ENCODE measurements at places on chromosomes 5 and 9.

DNA sequence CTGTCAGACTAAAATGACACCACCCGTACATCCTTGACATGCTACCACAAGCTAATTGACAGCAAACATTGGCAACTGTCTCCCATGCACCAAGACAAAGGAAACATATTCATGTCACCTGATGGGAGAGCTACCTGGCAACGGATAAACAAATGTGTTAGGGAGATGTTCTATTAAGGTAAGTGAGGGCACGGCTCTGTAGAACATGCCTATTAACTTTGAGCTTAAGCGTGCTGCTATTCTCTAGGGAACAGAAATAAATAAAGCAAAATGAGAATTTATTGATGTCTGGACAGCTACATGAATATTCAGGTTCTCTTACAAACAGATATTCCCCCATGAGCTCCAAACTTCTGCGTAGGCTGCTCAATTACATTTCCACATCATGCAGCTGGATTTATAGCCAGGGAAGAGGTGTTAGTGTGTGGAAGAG is 361.4 kb upstream of the RFX3 start:
- DNase-seq: no peak

- DNase-seq: peak; percentile 14
Measured at GRCh38 chr5:61330341-61330844, 1.7 kb upstream of the ZSWIM6 start.

DNA sequence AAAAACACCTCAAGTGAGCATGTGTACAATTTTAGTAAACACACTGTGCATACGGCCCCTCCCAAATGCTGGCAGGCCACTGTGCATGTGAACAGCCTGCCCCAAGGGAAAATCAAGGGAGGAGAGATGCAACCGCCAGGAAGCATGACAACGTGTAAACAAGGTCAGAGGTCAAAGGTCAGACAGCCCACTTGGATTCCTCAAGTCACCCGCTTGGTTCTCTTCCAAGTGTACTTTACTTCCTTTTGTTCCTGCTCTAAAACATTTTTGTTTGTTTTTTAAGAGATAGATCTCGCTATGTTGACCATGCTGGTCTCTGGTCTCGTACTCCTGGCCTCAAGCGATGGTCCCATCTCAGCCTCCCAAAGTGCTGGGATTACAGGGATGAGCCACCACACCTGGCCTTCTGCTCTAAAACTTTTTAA is 126.7 kb upstream of the SHB start:
- no peak for DNase-seq

- no peak for DNase-seq
Measured at GRCh38 chr5:175784230-175784629, 87.1 kb upstream of the CPLX2 start.

GRCh38 chr9:84501587-84501986 is 161.0 kb upstream of the SLC28A3 start:
- DNase-seq: no peak

- DNase-seq: no peak
Measured at GRCh38 chr5:96790961-96791504, 16.7 kb downstream of the ERAP1 start.

DNA sequence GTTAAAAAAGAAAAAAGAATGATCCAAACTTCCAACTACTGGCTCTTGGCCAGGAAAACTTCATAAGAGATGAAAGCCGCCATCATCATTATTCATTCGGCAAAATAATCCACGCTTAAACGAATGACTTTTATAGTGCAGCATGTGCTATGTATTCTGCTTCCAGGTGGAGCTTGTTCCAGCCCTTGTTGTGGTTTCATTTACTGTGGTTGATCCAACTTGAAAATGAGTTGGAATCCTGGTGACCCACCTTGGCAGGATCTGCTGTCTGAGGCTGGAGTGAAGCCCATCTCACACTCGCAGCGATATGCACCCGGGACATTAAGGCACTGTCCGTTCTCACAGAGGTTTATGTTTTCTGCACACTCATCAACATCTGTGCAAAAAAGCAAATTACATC is 209.6 kb downstream of the FBN2 start:
- DNase-seq: no peak

- DNase-seq: no peak
Measured at GRCh38 chr9:35743880-35744518, 5.0 kb downstream of the GBA2 start.

DNA sequence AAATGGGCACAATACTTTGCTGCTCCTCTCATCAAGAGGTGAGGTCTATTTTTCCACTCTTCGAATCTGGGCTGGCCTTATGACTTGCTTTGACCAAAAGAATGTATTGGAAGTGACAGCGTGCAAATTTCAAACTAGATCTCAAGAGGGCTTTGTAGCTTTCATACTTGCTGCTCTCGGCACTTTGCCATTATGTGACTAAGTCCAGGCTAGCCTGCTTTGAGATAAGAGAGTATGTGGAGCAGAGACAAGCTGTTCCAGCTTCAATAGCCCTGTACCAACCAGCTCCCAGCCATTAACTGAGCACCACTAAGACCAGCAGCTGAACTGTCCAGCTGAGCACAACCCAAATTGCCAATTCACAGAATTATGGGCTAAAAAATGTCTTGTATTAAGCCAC is 124.6 kb downstream of the ACER2 start:
- DNase-seq: no peak

DNA sequence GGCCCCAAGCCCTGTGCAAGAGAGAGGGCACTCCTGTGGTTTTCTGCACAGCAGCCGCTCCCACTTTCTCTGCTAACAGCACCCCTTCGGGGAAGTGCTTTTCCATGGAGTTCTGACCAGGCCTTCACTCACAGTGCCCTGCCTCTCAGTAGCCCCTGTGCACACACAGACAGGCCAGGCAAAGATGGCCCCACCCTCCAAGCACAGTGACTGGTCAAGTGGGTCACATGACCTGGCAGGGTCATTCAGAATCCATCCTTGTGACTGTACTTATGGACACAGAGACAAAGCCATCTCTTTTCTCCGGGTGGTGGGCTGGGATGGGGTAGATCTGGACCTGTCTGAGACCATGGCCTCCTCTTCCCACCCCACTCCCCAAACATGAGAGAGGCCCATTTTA is 82.5 kb downstream of the PSD2 start:
- no peak for DNase-seq

GRCh38 chr5:108650997-108651396 is 96.7 kb upstream of the FER start:
- no peak for DNase-seq

GRCh38 chr5:6822556-6823343 is 109.5 kb downstream of the TENT4A start:
- DNase-seq: no peak

GRCh38 chr9:133257465-133257956 is 17.5 kb downstream of the ABO start:
- DNase-seq: no peak

GRCh38 chr5:72282878-72283277 is 37.2 kb downstream of the MRPS27 start:
- no peak for DNase-seq

GRCh38 chr5:55471468-55471867 is 63.3 kb downstream of the PLPP1 start:
- DNase-seq: no peak

GRCh38 chr5:56934325-56934724 is 17.6 kb downstream of the MIER3 start:
- DNase-seq: no peak

DNA sequence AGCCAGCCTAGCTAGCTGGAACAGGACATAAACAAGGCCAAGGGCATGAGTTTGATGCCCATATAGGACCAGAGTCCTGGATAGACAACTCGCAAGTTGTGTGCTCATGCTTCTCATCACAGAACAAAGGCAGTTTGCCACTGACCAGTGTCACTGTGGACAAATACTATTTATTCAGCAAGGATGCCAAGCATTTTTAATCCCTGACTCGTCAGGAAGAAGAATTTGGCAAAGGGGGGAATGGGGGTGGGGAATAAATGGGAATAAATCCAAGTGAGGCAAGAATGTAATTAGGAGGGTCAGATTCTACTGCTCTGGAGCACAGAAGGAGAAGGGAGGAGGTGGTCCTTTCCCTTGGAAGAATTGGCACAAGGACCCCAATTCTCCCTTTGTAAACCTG is 46.8 kb upstream of the ANKRD55 start:
- no peak for DNase-seq

- no peak for DNase-seq
Measured at GRCh38 chr5:163105456-163105855, 331.9 kb upstream of the CCNG1 start.

DNA sequence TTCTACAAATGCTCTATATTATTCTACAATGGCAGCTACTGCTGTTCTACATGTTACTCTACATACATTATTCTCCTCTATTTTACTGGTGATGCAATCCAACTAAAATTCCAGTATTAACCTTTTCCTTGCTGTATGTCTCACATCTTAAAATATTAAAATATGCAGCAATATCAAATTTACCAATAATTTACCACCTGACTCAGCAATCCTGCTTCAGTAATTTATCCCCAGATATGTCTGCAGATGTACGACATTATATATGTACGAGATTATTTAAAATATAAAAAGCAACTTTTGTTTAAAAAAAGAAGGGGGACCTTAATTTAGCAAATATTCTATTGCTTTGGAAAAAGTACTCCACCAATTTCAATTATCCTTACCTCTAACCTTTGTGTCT is 11.6 kb downstream of the KIF3A start:
- DNase-seq: no peak

GRCh38 chr9:27426511-27427271 is 97.4 kb upstream of the IFNK start:
- DNase-seq: no peak

GRCh38 chr5:43386960-43387362 is 25.2 kb downstream of the CCL28 start:
- DNase-seq: no peak

- DNase-seq: no peak
Measured at GRCh38 chr5:141778683-141779082, 96.7 kb upstream of the ARAP3 start.

DNA sequence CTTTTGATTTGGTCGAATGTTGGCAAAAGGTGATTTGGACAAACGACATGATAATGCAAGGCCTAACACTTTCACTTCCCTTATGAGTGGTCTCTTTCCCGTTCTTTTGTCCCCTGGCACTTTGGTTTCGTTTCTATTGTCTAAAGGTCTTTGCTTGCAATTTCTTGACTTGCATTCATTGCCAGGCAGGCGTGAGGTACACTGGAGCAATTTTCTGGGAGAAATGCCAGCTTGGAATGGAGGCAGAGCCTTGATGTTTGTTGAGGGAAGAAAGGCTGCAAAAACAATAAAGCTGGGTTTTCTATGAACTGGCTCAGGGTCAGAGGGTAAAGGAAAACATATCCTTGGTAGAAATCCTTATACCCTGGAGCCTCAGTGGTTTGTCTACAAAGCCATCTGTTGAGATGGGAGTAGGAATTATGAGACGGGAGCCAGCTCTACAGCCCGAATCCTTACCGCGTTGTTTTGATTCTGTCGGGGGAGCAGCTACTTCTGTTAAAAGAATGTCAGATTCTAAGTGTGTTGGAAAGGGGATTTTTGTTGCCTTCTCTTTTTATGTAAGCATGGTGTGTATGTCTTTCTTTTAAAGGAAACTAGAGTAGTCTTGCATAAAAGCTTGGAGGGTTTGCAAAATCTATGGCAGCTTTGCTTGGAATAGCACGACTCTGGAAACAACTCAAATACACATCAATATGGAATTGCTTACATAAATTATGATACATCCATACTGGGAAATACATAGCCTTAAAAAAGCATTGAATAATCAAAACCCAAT is 158.9 kb downstream of the RMI1 start:
- DNase-seq: no peak

DNA sequence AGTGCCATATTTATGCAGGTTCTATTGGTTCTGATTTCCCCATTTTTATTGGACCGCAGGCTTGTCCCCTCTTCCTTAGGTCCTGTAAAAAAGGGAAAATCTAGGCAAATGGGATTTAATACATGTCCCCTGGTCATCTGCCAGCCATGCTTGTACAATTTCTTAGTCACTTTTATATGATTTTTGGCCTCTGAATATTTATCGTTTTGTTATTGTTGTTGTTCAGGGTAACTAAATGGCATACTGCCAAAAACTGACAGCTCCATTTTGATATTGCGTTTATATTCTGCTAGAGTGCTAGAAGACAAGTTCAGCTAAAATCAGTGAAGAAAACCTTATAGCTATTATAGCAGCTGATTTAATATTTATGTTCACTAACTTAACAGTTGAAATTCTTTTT is 770.2 kb upstream of the FAM174A start:
- no peak for DNase-seq

GRCh38 chr5:171736976-171737891 is 48.4 kb upstream of the SMIM23 start:
- no peak for DNase-seq

DNA sequence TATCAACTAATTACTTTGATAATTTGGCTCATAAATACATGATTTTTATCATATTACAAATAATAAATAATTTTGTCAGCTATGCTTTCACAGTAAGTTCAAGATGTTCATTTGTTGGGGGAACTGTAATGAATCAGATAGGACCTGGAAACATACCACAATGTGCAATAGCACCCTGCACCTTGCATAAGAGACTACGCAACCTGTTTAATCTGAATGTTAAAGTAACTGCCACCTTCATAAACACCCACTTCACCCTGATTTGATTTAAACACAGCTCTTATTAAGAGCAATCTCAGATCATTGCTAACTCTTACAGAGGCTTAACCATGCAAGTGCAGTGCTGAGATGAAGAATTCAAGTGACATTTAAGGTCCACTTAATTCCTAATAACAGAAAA is 69.1 kb upstream of the GABRA1 start:
- no peak for DNase-seq

GRCh38 chr5:157559301-157559700 is 16.3 kb downstream of the ADAM19 start:
- no peak for DNase-seq

DNA sequence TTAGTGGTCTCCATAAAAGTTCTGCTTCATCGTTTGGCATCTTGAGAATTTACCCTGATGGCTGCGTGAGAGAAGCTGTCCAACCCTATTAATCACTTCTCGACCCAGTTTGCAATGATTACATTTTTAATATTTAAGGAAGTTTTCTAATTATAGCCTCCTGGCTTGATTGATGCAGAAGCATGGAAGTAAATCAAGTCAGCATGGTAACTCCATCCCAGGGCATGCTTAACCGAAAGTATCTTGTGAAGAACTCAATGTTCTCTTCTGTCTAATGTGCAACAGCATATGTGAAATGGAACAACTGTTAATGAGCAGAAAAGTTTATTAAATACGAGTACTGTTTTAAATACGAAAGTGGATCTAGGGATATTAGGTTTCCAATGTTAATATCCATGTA is 278.9 kb upstream of the CD180 start:
- DNase-seq: no peak

- DNase-seq: no peak
Measured at GRCh38 chr5:33501899-33502298, 61.1 kb downstream of the TARS1 start.

- no peak for DNase-seq
Measured at GRCh38 chr9:129629251-129629820, 3.4 kb downstream of the NTMT1 start.
